ENCODE measurements at places on chromosomes 6 and 20. TPM values are rescaled to one million over a fixed set of nuclear protein-coding genes. Genes with fewer than 3 reads are reported as not detected.

Gene GRM4
- polyA plus RNA-seq: 0.49 TPM

DNA sequence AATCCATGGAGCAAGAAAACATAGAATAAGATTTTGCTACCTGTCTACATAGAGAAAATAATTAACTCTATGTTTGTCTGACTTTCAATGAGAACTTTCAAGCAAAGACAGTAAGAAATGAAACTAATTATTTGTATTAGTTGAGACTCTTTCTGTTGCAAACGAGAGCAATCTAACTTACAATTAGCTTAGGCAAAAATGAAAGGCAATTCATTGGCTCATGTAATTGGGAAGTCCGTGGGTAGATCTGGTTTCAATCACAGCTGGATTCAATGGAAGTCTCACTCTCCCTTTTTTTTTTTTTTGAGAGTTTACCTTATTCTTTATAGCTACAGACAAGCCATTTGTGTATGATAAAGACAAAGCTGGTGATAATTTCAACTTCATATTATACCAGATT is 68.2 kb upstream of the STXBP5 start:
- no peak for DNase-seq

- DNase-seq: no peak
Observed at GRCh38 chr6:16277101-16277981, 39.0 kb downstream of the GMPR start.

DNA sequence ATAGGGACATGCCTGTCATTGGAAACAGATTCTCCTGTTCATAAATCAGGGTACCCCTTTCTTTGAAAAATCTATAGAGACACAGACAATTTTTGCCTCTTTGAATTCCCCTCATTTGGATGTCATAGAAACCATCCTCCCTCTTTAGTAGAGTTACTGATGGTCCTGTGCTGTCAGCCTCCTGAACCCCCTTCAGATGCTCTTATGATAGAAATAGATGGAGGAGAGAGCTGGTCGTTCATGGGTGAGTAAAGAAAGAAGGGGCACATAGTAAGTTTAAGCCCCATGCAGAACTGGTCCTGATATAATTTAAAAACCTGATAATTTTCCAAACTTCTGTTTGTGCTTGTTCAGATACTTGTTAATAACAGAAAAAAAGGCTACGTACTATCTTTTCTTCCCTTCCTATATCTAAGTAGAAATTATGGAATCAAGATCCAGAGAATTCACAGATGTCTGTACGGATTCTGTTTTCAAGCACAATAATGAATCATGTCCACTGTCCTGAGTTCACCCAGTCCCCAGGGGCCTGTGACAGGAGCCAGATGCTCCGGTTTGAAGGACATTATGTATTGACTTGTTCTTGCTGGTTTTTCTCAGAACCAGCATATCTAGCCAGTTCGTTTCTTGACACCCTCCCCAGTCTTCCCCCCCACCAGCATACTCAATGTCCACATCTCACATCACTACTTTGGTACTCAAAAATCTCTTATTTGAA is 78.1 kb downstream of the NCOA7 start:
- no peak for DNase-seq

DNA sequence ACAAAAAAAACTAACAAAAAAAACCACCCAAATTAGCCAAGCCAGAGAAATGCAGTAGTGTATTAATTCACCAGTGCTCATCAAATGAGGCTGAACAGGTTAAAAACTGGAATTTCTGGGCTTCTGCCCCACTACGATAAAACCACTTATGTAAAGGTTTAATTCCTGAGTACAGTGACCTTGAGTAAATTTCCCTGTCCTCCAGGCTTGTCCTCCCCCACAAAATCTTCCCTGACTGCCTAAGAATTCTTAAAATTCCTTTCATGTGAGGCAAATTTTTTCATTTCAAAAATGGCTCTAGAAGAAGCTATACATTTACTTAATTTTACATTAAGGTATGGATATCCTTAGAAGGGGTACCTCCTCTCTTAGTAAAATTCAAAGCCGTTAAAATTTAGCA is 80.1 kb upstream of the ID4 start:
- DNase-seq: no peak

DNA sequence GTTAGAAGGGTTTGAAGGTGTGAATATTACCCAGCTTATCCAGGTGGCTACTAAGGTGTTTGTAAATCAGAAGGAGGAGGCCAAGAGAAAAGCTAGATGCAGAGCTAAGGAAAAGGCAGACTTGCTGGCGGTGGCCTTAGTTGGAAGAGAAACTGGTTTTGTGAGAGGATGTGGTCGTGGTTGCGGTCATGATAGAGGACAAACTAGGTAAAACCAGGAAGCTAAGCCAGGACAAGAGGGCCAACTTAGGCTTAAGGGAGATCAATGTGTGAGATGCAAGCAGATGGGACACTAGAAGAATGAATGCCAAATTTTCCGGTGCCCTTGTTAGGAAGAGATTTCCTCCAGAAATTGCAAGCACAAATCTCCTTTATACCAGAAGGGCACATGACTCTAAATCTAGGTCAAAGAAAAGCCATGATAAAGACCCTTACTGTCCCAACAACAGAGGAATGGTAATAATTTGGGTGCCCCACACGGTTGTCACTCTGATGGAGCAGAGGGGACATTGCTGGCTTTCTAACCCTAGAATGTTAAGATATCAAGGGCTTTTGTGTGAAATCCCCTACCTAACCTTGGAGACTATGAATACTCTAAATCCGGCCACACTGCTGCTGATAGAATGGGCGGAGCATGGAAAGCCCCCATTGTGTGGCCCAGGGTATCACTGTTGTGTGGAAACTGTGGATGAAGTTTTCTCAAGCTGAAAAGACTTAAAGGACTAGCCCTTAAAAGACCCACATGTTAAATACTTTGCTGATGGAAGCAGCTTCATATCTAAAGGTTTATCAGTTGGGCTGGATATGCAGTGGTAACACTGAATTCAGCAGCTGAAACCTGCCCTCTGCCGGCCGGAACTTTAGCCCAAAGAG is 7.8 kb downstream of the IL22RA2 start:
- no peak for DNase-seq

DNA sequence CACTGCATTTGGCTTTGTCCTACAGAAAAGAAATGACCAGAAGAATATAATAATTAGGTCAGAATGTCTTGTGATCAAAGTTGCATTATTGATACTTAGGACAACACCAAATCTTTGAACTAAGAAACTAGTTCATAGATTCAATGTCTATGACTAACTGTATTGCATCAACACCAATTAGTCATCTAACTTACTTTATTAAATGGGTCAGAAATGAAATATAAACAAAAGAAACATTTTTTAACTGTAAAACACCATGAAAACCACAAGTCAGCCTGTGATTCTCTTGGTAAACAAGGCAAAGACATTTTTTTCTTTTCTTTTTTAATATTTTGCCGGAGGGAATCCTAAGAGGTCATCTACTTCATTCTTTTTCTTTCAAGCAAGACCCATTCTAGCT is 114.1 kb upstream of the HDDC2 start:
- DNase-seq: no peak

- no peak for DNase-seq
Observed at GRCh38 chr6:32085759-32086459, 23.2 kb downstream of the TNXB start.

DNA sequence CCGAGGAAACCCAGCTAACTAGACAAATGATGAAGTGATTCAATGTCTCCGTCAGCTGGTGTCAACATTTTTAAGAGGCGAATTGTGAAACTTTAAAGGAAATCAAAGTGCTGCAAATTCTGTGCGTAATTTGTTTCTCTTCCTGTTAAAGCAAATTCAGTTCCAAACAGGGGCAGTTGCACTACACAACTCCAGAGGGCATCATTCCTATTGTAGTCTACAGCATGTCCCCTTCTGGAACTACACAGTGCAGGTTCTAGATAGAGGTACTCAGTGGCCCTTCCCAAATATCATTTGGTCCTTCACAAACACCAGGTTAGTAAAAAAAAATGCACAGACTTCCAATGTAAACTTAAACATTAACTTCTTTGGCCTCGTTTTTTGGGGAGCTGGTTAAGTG is 38.3 kb upstream of the SMLR1 start:
- no peak for DNase-seq
